ENCODE measurements at places on chromosomes 4 and X. TPM values are rescaled to one million over a fixed set of nuclear protein-coding genes. Genes with fewer than 3 reads are reported as not detected.

The DCLK2 gene
- 1.5 TPM for total RNA-seq

DNA sequence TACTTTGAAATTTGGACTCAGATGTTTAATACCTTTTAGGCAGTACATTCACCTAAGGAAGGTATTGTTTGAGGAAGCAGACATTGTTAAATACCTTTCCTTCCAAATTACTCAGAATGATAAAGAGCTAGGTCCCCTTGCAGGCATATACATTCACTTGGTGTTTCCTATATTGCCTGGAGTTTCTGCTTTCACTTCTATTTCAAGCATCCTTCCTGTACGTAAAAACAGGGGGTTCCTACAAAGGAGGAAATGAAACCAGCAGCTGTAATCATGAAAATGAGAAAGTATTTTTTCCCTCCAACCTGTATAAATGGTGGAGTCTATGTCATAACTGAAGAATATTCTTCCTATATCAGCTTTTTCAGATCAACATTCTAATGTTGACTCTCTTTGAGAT, 90.4 kb upstream of the RASGEF1B start:
- no peak for DNase-seq

DNA sequence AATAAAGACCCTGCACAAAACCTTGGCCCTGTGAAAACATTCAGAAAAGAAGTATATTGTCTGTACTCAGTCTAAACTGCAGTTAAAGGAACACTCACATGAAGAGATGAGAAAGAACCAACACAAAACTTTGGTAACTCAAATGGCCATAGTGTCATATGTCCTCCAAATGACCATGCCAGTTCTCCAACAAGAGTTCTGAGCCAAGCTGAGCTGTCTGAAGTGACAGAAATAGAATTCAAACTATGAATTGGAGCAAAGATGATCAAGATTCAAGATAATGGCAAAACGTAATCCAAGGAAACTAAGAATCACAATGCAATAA, 739.3 kb upstream of the NDST4 start:
- no peak for DNase-seq

- DNase-seq: no peak
Observed at GRCh38 chr4:108709234-108709633, 53.6 kb downstream of the ETNPPL start.
